NCI-H187 treated with DMSO at 0.1 percent for 48 hours (cell line): ENCODE measurements at places on chromosomes 3 and 15.

DNA sequence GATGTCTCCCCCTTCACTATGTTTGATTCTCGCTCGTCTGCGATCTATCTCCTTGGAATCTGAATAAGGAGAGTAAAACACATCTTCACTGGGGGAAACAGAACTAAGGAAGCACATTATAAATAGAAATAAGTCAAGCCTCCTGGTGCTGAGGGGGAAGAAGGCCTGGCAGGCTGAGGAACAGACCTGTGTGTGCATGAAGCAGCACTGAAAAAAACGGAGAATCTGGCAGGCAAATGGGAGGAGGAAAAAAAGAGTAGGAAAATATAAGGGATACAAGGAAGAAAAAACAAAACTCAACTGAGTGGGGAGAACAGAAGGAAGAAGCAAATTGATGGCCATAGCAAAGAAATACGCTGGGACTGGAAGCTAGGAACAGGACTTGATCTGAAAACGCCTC is 25.7 kb downstream of the PARP16 start:
- no peak for DNase-seq

DNA sequence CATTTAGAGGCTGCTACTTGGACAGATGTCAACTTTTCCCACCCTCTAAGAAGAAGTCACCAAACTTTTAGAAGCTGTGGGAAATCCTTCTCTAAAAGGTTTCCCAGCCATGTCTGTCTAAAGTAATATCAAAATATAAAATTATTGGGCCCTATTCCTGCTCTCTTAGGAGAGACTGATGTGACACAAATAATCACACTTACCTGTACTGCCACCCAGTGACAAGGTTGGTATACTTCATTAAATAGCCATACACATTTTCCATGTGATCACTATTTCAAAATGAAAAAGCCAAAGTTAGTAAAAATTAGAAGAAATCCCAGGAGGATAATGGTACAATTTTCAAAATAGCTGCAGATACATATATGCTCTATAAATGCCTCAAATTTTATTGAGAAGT is 12.6 kb downstream of the OSBPL11 start:
- DNase-seq: no peak

DNA sequence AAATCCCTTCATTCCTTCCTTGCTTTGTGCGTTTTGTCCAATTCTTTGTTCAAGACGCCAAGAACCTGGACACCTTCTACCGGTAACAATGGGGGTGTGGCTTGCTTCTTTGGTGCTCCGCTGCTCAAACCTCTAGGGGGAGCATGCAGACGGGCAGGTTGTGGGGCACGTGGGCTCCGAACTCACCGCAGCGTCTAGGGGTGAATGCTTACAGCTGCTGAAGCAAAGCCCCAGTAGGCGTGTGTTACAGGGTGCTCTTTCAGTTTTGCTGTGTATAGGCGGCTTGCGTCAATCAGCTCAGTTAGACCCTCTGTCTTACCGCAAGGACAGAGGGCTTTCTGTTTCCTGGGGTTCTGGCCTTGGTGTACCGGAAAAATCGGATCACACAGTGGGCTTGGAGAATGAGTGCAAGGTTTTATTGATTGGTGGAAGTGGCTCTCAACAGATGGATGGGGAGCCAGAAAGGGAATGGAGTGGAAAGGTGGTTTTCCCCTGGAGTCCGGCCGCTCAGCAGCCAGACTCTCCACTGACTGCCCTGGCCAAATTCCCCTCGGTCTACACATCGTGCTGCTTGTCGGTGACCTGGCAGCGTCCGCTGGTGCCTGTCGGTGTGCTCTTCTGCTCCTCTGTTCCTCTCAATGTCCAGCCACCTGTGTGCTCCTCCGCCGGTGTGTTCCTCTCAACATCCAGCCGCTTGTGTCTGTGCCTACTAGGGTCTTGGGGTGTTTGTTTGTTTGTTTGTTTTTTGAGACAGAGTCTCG is 1.2 kb upstream of the LRRC34 start:
- DNase-seq: no peak

GRCh38 chr15:72783640-72784455 is at the start of gene ADPGK:
Gene ADPGK, minus strand, starts transcription at chr15:72783758. Its CDS starts 67 bp downstream, at chr15:72783691.
- DNase-seq: peak; percentile 24

- DNase-seq: no peak
These were observed 59.5 kb downstream of the CPA3 start for GRCh38 chr3:148924562-148924961.

DNA sequence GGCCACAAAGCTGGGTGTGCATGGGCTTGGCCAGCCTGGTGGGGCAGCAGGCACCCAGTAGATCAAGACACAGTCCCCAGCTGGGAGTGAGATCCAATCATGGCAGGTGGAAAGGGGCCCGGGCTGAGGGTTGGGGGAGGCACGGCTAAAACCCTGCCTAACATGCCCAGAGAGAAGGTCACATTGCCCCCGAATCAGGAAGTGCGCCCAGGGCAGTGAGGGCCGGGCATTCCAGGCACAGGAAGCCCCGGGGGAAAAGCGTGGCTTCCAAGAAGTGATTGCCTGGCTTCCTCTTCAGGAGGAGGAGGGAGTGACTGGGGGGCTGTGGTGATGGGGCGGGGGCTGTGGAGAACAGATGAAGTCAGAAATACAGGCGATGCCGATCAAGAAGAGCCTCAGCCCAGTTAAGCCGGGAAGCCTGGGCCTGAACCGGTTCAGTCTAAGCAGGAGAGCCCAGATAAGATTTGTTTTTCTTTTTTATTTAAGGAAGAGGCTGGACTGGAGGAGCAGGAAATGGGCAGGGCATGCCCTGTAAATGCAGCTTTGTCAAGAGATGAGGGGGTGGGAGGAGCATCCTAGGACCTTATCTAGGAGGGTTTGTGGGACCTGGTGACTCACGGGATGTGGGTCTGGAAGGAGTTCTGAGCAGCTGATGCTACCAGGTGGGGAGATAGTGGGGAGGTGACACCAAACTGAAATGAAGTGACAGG is 83.9 kb downstream of the CHSY1 start:
- DNase-seq: no peak

DNA sequence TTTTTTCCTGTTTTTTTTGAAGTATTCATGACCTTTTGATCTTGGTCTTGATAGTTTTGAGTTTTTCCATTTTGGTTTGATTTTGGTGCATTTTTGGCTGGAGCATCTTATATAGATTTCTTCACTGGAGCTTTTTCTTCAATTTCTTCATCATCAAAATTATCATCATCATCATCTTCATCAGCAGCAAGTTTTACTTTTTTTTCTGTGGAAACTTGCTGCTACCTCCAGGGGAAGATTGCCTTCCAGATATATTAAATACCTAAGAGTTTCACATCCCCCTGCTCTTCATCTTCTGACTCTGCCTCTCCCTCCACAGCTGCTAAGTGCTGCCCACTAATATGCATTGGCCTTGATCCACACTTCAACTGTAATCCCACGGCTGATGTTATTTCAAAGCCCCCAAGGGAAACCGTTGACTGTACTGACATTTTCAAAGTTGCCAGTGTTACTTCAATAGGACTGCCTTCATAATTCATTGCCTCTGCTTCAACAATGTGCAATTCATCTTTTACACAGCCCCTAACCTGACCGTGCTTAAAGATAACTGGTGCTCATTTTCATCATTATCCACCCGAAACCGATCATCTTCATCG is 151.7 kb downstream of the NR1D2 start:
- no peak for DNase-seq

- no peak for DNase-seq
These were observed 16.9 kb downstream of the DHX36 start for GRCh38 chr3:154307363-154307762.

- DNase-seq: no peak
These were observed 18.7 kb downstream of the TNFAIP8L3 start for GRCh38 chr15:51075826-51076523.

DNA sequence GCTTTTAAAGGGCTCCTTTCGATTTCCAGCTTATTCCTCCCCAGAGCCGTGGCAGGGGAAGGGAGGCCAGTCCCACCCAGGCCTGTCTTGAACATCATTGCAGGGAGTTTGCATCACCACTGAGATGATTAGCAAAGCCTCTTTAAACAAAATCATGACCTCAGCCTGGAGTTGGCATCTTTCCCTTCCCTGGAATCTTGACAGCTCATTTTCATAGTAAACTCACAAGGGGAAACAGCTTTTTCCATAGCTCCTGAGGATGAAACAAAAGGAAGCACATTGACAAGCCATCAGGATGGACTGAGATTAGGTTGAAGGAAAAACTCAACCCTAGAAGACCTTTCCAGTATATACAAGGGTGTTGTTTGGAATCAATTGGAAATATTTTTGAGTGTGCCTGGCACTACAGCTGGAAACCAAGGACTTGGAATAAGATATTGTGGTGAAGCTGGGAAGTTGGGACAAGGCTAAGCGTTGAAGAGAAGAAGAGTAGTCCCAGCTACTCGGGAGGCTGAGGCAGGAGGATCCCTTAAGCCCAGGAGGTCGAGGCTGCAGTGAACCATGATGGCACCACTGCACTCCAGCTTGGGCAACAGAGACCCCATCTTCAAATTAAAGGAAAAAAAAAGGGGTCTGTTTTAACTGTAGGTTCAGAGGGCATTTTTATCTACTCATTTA is 3.1 kb upstream of the LARP6 start:
- DNase-seq: no peak

- DNase-seq: no peak
These were observed 375.6 kb upstream of the GBE1 start for GRCh38 chr3:82137050-82137449.

DNA sequence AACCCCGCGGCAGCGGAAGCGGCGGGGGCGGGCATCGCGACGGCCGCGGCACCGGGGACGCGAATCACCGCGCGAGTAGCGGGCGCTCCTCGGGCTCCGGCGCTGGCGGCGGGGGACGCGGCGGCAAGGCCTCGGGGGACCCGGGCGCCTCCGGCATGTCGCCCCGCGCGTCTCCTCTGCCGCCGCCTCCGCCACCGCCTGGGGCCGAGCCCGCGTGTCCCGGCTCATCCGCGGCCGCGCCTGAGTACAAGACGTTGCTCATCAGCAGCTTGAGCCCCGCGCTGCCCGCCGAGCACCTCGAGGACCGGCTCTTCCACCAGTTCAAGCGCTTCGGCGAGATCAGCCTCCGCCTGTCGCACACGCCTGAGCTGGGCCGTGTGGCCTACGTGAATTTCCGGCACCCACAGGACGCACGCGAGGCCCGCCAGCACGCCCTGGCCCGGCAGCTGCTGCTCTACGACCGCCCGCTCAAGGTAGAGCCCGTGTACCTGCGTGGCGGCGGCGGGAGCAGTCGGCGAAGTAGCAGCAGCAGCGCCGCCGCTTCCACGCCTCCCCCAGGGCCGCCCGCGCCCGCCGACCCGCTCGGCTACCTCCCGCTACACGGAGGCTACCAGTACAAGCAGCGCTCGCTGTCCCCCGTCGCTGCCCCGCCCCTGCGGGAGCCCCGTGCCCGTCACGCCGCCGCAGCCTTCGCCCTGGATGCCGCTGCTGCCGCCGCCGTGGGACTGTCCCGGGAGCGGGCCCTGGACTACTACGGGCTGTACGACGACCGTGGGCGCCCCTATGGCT is 675 bp downstream of the RBM15B start:
- no peak for DNase-seq

DNA sequence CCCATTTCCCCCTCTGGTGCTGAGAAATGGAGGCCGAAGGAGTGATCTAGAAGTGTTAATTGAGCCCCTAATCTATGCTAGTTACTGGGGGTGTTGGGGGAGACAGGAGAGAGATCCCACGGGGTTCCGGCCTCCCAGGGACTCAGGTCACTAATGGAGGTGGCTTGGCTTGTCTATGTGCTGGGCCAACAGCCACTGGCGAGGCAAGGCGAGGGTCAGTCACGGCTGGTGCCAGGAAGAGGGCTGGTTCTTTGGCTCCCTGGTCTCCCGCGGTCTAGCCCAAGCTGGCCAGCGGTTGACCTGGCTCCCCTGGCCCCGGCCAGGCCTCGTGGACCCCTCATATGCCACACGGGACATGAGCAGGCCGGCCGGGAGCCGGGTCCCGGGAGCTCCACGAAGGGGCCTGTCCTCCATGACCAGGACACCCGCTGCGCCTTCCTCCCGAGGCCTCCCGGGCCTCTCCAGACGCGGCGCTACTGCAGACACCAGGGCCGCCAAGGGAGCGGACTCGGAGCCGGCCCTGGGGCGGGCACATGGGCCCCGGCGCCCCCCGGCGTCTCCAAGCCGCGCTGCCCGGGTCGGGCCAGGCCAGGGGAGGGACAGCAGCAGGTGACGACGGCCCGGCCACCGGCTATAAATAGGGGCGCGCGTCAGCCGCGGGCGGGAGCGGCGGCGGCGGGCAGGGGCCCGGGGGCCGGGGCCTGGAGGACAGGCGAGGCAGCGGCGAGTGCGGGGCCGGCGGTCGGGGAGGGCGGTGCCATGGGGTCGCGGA is at the start of gene ALPK3:
Gene ALPK3, plus strand, starts transcription at position 663 of the 772 bp plus-strand sequence. Its CDS starts 97 bp downstream, at position 760.
- DNase-seq: no peak

- no peak for DNase-seq
These were observed 3.6 kb downstream of the RFT1 start for GRCh38 chr3:53126601-53127000.

GRCh38 chr3:183369117-183369516 is 59.3 kb downstream of the MCF2L2 start:
- DNase-seq: no peak

DNA sequence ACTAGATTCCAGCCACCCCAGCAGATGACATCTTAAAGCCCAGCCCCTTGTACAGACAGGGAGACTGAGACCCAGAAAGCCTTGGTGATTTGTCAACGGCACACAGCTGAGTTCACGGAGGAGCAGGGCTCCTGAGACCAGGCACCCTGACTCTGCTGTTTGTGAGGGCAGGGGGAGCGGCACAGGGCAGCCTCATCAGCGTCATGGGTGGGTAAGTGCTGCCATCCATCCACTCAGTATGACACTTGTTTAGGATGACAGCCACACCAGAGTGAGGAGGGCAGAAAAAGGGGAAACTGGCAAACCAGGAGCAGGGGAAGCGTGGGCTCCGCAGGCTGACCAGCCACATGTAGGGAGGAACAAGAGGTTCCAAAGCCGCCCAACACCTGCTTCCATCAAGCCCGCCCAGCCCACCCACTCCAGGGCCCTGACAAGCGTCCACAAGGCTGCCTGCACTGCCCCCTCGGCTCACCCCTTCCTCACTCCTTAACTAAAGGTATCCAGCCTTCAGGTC is 19.9 kb downstream of the RBPMS2 start:
- DNase-seq: no peak

GRCh38 chr15:65163041-65163440 is 22.1 kb downstream of the CLPX start:
- no peak for DNase-seq

DNA sequence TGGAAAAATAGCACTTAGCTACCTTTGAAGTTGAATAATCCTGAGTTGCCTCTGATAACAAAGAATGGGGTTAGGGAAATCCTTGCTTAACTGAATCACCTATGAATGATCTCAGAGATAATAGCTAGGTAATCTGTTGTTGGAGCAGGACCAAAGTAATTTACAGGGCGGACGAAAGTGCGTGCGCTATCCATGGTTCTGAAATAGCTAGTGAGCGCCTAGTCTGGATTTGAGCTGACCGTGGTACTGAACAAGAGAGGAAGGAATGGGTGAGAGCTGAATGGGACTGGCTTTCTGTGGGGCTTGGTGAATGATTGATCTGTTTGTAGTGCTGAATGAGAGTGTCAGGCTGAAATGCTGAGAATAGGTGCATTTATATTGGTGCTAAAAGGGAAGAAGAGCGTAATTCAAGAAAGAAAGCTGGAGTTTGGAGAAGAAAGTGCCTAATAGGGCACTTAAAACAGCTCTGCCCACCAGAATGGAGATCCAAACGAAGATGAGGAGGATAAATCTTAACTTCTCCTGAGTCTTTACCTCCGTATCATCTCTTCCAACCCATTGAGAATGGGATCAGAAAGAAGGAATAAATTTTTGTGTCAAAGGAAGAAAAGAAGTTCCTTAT is 10.1 kb downstream of the SCN10A start:
- no peak for DNase-seq
